NCI-H510A treated with DMSO at 0.1 percent for 48 hours (cell line): ENCODE measurements at places on chromosomes 1 and 21.

DNA sequence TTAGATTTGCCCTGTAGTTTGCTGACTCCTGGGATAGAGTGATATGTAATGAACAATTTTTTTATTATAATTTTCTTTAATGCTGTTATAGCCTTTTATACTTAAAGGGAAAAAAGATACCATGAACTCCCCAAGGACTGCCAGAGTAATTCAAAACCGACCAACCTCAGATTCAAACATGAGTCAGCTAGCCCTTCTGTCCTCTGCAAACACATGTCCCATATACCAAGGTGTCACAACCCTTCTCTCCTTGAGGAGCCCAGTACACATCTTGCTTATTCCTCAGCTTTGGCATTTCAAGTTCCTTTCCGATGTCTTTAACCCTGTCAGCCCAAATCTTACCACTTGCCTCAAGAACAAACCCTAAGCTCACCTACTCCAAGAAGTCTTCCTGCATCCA is 184.9 kb downstream of the KCNH1 start:
- DNase-seq: no peak

DNA sequence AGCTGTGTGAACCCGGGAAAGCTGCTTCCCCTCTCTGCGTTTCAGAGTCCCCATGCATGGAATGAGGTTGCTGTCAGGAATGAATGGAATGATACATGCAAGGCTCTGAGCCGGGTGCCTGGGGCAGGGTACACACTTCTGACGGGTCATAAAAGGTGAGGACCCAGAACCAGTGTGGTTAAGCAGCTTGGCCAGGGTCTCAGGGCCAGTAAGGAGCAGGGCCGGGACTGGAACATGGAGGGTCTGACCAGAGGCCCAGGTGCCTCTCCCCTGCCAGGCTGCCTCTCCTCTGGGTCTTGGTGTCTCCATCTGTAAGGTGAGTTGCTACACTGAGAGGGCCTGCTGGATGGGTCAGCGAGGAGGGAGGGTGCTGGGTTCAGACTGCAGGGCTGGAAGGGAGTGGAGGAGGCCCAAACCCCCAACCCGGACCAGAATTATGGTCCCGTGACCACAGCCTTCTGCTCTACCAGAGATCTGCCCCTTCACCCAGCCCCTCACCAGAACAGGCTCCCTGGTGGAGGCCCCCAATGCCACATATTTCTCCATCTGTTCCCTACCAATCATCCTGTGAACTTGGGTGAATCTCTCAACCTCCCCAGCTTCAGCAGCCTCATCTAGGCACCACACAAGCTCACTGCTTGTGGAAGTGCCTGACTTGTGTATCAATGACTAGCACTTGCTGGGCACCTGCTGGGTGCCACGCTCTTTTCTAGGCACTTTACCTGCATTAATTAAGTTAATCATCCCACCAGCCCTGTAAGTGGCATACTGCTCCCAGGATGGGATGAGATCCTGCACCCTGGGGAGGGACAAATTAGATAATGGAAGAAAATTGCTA is 16.2 kb upstream of the LRP8 start:
- DNase-seq: no peak

DNA sequence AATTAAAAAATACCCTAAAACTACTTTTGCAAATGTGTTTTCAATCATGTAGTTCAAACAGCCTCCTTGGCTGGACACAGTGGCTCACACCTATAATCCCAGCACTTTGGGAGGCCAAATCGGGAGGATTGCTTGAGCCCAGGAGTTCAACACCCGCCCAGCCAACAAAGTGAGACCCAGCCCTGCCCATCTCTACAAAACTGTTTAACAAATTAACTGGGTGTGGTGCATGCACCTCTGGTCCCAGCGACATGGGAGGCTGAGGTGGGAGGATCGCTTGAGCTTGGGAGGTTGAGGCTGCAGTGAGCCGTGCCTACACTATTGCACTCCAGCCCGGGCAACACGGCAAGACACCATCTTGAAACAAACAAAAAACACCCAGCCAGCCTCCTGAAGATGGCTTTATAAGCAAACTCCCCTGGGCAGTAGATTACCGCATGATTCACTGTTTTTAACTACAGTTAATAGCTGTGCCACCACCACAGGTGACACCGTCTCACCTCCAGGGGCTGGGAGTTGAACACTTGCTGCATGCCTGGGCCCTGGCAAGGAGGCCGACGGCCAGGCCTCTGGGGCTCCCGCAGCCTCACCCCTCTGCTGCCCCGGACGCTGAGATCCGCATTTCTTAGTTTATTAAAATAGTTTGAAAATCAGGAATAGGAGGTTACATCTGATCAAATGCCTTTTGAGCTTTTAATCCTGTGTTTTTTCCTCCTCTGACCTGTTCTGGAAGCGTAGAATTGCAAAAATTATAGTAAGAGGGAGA is 16.2 kb downstream of the PTTG1IP start:
- no peak for DNase-seq

DNA sequence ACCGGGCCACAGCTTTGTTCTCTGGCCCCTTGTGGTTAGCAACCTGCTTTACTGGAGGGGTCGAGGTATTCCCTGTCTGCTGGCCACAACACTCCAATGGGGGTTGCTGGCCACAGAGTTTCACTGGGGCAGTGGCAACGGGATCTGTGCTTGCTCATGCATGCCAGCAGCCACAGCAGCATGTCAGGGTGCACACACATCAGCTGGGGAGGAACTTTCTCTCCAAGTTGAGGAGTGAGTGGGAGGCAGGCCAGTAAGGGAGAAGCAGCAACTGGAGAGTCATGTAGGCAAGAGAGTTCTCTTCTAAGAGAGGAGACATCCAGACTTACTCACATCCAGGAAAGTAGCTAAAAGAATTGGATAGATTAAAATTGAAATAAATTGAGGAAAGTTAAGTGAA is 38.0 kb downstream of the SAMD13 start:
- no peak for DNase-seq

DNA sequence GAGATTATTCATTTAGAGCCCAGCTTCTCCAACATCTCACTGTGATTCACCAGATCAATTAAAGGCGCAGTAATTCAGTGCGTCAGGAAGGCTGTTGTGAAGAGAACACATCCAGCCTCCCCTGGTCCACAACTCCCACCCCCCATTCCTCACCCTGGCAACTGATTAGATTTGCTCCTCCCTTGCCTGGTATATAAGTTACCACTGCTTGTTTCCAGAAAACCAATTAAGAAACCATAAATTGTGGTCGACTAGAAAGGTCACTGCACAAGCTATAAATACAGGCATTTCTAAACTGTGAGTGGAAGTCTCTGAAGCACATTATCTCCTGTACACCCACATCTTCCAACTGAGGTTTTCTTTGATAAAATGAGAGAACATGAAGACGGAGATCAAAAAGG is 41.9 kb downstream of the FAM163A start:
- no peak for DNase-seq

DNA sequence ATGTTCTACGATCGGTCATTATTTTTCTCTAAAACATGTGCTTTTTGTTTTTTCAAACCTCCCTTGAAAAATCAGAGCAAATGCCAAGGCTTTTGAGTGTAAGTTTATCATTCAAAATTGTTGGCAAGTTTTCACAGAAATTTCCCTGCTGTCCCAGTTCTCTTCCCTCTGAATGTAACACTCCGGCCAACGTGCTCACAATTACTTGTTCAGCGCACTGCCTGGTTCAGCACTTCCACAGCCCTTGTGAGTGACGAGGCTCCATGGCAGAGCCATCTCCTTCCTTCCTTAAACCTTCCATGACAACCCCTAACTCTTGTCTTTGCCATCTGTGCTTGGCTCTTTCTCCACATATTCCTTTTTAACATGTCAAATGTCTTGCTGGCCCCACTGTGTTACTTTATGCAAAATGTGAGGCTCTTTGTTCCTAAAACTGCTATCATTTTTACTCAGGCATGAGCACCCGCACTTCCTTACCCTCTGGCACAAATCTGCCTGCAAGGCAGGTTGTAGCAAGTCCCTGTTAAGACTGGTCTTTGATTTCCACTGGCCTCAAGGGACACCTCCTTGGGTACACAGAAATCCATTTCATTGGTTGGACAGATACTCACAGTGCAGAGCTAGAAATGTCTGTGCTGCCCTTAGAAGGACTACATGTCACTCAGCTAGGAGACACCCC is 142.8 kb downstream of the HUNK start:
- no peak for DNase-seq

DNA sequence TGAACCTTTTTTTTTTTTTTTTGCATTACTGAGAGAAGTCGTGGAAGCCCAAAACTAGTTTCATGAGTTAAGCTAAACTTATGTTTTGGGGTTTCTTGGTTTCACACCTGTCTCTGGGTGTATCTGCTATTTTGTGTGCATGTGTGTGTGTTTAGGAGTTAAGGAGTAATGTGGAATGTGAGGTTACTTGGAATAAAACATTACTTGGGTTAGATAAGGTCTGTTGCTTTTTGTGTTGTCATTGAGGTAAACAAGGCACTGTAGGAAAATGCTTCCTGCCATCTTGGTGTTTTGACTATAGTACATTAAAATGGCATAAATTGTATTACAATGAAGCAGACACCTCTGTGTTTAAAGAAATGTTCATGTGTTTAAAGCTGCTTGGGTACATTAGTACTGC is 2.9 kb downstream of the TENT5C start:
- no peak for DNase-seq

GRCh38 chr1:152096931-152097330 is 8.1 kb upstream of the TCHHL1 start:
- no peak for DNase-seq

GRCh38 chr1:235997931-235998330 is 67.0 kb downstream of the NID1 start:
- no peak for DNase-seq

DNA sequence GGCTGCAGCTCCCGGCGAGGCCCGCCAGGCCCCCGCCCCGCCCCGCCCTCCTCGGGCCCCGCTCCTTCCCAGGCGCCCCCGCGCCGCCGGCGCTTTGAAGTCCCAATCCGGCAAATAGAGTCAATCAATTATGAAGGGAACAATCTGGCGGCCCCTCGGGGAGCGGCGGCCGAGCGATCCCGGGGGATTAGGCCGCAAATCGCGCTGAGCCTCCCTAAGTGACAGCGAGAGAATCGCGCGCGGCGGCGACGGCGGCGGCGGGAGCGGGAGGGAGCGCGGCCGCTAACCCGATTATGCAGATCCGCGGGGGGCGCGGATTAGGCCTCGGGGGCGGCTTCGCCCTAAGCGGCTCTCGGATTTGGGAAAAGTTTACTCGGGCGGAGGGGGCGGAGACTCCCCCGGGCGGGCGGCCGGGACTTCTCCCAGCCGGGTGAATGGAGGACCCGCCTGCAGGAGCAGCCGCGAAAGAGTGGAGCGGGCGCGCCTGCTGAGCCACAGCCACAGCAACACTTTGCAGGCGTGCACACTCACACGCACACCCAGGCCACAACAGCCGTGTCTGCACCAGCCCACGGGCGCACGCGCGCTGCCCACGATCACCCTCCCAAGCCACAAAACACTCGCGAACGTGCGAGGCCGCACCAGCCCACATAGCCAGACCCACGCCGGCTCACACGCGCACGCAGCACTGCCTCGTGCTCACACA is 23.0 kb upstream of the DMBX1 start:
- peak; percentile 37 for DNase-seq

DNA sequence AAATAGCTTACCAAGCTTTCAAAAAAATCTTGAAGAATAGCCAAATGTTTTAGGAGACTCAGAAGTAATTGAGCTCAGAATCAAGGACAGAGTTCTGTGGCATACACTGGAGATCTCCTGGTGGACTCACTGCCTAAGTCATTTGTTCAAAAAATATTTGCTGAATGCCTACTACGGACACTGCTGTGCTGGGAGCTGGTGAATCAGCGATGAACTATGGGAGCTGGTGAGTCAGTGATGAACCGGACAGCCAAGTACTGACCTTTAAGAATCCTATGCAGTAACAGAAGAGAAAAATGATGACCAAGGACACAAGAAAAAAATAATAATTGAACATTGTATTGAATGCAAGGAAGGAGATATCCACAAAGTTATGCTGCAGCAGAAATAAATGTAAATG is 717.9 kb upstream of the CXADR start:
- DNase-seq: no peak

GRCh38 chr1:246052603-246053002 is 454.5 kb downstream of the SMYD3 start:
- no peak for DNase-seq

DNA sequence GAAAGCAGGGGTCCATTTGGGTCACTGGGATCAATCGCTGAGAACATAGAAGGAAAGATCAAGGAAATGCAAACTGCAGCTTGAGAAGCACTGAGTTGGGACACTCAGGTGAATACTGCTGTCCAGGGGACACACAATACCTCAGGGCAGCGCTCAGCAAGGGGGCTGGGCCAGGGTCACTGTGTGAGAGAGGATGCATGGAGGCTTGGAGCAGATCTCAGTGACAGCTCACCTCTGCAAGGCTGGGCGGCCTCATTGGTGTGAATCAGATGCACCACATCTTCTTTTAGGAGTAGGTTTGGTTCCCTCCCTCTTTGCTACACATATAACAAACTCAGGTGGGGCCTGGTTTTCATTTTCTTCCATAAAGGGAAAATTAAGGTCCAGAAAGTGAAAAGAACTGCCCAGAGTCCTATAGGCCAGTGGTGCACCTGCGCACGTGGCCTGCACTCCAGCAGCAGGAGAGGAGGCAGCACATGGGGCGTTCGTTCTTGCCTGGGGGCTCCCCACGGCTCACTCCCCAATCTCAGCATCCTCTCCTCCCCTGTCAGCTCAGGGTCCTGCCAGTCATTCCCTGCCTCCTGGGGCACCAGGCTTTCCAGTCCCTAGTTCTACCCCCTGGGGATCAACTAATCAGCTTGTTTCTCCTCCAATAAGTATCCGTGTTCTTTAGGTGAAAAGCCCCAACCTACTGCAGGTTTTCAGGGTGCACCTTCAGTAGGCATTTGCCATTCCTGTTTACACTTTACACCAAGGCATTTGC is 1.5 kb downstream of the A3GALT2 start:
- no peak for DNase-seq

GRCh38 chr1:227343206-227343605 is 24.9 kb upstream of the CDC42BPA start:
- no peak for DNase-seq

DNA sequence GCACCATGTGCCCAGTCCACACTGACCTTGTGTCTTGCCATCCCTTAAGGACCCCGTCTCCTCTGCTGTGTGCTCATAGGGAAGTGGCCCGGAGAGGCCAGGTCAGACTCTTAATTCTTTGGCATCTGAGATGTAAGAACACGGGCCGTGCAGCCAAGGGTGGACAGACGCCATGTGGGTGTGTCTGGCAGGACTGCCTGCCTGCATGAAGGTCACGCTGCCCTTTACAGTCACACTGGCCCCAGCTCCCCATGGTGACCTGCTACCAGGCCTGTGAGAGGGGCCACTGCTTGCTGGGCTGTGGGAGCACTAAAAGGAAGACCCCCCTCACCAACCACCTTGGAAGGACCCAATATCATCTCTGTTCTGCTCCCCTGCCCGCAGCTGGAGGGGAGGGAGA is 17.7 kb downstream of the DHRS3 start:
- DNase-seq: no peak
